HepG2 (cell line): ENCODE measurements at places on chromosomes 3 and 15. TPM values are rescaled to one million over a fixed set of nuclear protein-coding genes. Genes with fewer than 3 reads are reported as not detected.
A peak's percentile ranks its signal among the peaks of the same experiment; 100 is the strongest.

DNA sequence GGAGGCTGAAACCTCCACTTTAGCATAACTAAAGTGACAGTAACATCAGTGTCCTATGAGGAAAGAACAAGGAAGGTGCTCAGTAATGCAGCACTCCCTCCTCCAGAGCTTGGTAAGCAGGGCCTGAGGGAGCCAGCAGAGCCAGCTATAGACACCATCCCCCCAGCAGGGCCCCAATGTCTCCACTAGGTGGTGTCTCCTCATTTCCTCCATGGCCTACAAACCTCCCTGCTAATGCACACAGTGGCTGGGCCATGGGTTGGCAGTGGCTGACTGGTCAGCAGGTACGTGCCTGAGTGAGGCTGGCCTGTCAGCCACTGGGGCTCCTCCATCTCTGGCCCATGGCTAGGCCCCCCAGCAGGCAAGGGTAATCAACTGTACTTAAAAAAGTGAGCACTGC is 13.6 kb downstream of the MRPS25 start:
- peak; percentile 62 for DNase-seq

- no peak for DNase-seq
Observed at GRCh38 chr15:73954188-73955145, 28.2 kb downstream of the LOXL1 start.

- no peak for DNase-seq
Observed at GRCh38 chr3:172478116-172478515, 29.9 kb upstream of the GHSR start.

- peak; percentile 82 for DNase-seq
Observed at GRCh38 chr15:63089260-63090043, 32.2 kb upstream of the LACTB start.

DNA sequence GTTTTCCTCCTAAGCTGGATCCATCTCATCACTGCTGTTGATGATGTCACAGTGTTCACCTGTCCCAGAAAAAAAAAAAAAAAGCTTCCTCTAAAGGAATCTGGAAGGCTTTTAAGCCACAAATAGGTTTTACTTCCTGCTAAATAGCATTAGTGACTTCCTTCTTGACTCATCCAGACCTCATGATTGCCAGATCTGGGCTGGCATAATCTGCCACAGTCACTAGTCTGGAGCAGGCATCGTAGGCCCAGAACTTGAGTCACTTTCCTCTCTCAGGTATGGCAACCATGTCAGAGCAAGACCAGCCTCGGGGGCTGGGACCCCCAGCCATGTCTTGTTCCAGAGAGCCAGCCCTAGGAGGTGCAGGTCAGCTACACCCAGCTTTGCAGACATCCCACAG is 266.5 kb upstream of the CADM2 start:
- no peak for DNase-seq

DNA sequence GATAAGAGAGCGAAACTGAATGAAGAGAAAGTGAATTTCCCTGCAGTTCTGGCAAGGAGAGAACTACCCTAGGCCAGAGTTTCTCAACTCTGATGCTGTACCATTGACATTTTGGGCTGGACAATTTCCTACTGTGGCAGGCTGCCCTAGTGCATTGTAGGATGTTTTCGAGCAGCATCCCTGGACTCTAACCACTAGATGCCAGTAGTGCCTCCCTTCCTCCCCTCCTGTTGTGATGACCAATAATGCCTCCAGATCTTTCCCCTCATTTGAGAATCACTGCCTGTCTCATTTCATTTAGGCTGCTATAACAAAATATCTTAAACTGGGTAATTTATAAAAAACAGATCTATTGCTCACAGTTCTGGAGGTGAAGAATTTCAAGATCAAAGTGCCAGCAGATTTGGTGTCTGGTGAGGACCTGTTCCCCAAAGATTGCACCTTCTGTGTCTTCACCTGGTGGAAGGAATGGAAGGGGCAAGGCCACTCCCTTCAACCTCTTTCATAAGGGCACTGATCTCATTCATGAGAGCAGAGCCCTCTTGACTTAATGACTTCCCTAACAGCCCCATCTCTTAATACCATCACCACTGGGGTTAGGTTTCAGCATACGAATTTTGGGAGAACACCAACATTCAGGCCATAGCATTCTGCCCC is 188.9 kb upstream of the MEIS2 start:
- DNase-seq, result peak; percentile 1

DNA sequence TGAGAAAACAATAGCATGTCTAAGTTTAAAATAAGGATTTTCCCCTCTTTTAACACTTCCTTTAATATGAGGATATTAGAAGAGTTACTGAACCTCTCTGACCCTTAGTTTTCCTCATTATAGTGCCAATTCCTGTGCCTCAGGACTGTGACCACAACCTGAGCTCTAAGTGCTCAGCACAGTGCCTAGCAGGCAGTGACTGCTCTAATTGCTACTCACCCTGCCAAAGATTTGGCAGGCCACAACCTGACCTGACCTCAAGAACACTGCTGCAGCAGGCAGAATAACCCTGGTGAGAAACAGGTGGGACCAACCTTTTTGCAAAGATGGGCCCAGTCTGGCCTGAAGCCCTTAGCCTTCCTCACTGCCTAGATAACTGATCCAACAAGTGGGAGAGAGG is 35.7 kb downstream of the NBEAL2 start:
- DNase-seq, result no peak

- DNase-seq, result peak; percentile 21
Observed at GRCh38 chr3:43659250-43659880, 31.4 kb upstream of the ABHD5 start.

DNA sequence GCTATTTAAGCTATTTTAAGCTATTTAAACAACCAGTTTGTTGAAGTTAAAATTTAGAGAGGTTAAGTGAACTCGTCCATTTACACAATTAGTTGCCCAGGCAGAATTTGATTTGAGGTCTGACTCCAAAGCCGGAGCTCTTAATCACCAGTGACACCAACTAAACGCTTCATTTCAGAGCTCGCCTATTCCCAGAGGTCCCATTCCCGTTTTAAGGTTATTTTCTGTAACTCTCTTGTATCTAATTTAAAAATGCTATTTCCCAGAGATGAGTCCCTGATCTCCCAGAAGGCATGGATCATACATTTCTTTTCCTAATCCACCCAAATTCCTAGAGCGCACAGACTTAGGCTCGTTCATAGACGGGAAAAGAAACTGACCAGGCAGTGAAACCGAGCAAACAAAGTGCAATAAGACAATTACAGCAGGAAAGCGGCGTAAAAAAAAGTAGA is 904 bp upstream of the MCTP2 start:
- DNase-seq, result no peak

DNA sequence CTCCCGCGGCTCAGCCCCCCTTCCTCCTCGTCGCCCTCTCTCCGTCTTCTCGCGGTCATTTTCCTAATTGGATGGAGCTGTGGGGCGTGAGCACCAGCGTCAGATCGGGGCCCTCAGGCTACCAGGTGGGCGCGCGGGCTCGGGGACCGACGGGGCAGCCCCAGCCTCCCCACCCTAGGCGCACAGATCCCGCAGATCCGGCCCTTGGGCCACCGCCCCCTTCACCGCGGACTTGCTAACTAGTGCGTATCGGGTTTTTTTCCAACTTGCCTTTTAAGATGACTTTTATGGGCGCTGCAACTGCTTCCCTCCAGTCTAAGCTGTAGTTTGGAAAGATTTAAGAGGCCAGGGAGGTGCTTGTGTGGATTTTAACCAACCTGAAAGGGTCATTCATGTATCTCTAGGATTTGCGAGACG is 1.3 kb downstream of the ZNF710 start:
- DNase-seq, result no peak

- DNase-seq, result no peak
Observed at GRCh38 chr15:42879443-42879842, 41.1 kb downstream of the TTBK2 start.

The ITGA11 gene
- not detected in 2 replicates for total RNA-seq

The LRRC58 gene
- 17.3 and 28.8 TPM in 2 replicates for total RNA-seq

The IQCH gene
- total RNA-seq, result 0.48 and 0.55 TPM in 2 replicates
